ENCODE measurements at places on chromosomes 2 and 18.

- H3K27me3 ChIP-seq, result no peaks in the 10 kb centered on the region
Observed at GRCh38 chr18:22813648-22814328, 119.3 kb upstream of the RBBP8 start.

GRCh38 chr2:221674446-221674845, 102.3 kb upstream of the EPHA4 start:
- no peaks in the 10 kb centered on the region for H3K36me3 ChIP-seq
- no peaks in the 10 kb centered on the region for H3K4me1 ChIP-seq
- no peak for DNase-seq
- H3K27ac ChIP-seq, result no peak overlapping the region
- H3K4me3 ChIP-seq, result no peak overlapping the region

DNA sequence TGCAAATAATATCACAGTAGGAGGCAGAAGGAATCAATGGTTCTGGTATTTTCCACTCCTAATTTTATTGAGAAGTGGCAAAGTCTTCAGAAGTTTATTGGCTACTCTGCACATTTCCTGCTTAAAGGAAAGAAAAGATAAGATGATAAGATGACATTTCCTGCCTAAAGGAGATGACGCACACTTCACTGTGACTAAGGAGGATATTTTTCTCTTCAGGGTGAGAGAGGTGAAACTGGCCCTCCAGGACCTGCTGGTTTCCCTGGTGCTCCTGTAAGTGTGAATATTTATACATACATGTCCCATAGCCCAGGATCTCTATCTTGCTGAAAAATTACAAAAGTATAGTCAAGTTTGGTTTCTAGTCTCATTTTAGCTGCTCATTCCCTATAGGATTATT, 27.9 kb downstream of the COL3A1 start:
- no peaks in the 10 kb centered on the region for H3K4me1 ChIP-seq
- no peak overlapping the region for H3K4me3 ChIP-seq
- DNase-seq, result no peak
- H3K27me3 ChIP-seq, result no peaks in the 10 kb centered on the region
- H3K36me3 ChIP-seq, result no peaks in the 10 kb centered on the region

GRCh38 chr2:205646680-205647079, 35.6 kb upstream of the NRP2 start:
- H3K4me1 ChIP-seq, result no peaks in the 10 kb centered on the region
- no peak for DNase-seq
- no peak overlapping the region for H3K27ac ChIP-seq
- no peak overlapping the region for H3K4me3 ChIP-seq
- H3K27me3 ChIP-seq, result no peaks in the 10 kb centered on the region
- no peaks in the 10 kb centered on the region for H3K36me3 ChIP-seq
